ENCODE measurements at places on chromosomes 11 and 22.

- DNase-seq: no peak
Observed at GRCh38 chr11:114221037-114221436, 75.2 kb upstream of the NNMT start.

- DNase-seq: no peak
Observed at GRCh38 chr11:1938343-1939005, 8.7 kb upstream of the MRPL23 start.

DNA sequence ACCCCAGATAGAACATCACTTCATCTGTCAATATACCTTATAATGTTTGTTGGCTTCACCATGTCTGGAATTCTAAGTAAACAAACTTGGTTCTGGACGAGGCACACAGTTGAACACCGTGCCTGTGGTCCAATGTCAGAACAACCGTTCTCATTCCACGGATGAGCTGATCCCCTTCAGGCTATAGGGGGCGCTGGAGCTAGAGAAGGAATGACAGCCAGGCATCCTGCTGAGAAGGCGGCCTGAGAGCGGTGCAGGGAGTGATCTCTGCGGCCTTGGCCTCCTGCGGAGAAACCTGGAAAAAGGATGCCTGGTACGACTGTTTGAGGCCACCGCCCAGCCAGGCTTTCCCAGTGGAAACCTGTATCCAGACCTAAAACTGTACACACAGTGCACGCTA lies 48.7 kb downstream of the FDX1 start:
- no peak for DNase-seq

DNA sequence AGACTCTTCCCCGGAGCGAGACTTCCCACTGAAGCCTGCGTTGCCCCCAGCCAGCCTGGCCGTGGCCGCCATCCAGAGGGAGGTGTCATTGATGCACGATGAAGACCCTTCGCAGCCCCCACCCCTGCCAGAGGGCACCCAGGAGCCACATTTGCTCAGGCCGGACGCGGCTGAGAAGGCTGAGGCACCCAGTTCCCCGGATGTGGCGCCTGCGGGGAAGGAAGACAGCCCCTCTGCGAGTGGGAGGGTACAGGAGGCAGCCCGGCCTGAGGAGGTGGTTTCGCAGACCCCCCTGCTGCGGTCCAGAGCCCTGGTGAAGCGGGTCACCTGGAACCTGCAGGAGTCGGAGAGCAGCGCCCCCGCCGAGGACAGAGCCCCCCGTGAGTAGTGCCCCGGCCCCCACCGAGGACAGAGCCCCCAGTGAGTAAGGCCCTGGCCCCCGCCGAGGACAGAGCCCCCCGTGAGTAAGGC lies 6.4 kb downstream of the IRF7 start:
- DNase-seq: no peak

DNA sequence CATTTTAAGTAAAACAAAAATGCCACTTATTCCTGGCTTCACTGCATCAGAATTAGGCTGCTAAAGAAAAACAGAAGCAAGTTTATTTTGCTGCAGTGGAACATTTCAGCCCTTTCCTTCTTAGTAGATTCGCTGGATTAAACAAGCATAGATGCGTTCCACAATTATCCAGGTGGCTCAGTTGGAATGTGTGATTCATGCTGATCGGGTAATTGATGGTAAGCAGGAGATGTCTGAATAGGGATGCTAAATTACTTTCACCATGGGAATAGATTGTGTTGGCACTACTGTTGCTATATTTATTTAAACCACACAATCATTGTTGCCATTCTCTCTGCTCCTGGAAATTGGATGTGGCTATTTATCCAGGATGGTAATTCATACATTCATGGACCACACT lies 440.1 kb upstream of the DDI1 start:
- DNase-seq: no peak

DNA sequence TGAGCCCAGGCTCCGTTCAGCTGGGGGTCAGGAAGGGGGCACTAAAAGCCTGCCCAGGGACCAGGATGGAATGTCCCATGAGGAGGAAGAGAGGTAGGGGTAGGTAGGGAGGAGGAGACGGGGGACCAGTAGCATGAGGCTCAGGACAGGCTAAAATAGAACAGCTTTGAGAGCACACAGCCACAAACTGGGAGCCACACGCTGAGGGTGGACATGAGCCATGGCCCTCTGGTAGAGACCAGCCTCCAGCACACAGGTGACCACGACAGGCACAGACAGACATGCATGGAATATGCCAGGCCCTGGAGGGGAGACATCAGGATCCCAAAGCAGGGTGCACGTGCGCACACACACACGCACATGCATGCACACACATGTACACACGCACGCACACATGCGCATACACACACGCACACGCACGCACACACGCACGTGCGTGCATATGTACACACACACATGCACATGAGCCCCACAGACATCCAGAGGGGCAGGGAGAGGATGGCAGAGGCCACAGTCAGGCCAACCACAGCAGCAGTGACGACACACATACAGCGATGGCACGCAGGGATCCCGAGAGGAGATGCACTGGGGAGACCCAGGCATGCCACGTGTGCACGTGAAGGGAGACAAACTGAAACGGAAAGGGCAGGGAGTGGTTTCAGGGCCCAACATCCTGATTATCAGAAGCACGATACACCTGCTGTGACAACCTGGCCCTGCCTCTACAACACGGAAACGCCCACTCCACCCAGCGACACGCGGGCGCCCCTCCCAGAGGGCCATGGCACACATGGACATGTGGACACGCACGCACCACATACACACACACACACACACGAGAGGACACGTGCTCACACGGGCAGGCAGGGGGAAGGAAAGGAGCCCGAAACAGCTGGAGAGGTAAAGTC lies 25.7 kb downstream of the LRRC10B start:
- no peak for DNase-seq

DNA sequence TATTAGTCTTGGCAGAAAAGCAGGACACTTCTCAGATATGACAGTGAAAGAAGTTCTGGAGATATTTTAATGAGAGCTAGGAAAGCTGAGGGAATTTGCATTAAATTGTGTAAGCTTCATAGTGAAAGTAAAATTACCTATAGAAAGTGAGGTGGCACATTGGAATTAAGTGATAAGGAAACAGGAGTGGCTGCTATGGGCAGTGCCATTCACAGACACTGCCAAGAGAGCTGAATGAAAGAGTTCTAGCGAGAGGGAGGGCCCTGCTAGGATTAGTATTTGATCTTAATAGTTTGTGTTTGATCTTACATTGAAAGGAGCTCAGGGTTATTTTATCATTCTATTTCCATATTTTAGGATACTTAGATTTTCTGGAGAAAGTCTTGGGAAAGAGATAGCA lies 351.9 kb downstream of the DDX10 start:
- DNase-seq: no peak

- DNase-seq: no peak
Observed at GRCh38 chr11:116311206-116311605, 461.6 kb downstream of the BUD13 start.
